ENCODE measurements at places on chromosomes 5 and 9.

DNA sequence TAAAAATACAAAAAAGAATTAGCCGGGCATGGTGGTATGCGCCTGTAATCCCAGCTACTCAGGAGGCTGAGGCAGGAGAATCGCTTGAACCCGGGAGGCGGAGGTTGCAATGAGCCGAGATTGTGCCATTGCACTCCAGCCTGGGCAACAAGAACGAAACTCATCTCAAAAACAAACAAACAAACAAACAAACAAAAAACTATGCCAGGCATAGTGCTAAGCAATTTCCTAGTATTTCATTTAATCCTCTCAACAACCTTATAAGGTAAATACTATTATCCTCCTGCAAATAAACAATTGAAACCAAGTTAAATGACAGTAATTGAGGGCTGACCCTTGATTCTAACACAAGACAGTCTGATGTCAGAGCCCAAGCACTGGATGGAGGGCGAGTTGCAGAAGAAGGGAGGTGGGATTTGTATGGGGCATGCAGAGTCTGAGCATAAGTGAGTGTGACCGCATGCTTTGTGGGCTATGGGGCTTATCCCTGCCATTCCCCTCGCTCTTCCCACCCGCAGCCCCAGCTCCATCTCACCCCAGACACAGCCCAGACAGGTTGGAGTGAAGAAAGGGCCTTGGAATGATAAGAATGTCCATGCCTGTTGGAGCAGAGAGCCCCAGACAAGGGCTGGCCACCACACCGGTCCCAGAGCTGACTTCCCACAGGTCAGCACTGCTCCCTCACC is 24.3 kb upstream of the RPS14 start:
- DNase-seq = no peak

DNA sequence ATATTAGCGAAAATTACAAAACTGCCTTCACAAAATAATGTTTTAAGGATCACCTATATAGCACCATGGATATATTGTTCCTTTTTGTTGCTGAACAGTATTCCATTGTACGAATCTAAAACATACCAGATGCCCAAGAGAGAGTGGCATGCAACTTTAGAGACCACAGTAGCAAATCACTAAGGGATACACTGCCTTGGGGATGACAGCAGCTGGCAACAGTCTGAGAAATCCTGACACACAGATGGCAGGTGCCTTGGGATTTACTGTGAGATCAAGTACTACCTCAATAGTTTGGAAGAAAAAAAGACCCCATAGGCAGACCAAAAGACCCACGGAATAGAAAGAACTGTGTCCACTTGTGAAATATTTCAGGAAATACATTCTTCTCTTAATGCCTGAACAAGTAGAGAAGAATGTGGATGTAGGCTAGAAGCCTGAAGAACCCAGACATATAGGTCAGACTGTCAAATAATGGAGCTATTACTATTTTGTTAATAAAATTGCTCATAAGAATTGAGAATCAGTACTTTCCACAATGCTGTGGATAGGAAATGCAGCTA is 53.4 kb downstream of the PLPP1 start:
- no peak for DNase-seq

DNA sequence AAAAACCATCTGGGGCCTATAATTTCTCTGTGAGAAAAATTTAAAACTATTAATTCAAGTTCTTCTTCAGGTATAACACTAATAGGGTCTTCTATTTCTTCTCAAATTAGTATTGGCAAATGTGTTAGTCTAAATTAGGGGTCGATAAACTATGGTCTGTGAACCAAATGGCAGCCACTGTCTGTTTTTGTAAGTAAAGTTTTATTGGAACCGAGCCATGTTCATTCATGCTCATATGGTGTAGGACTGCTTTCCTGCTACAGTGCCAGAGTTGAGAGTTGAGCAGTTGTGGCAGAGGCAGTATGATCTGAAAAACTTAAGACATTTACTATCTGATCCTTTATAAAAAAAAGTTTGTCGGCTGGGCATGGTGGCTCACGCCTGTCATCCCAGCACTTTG is 29.1 kb downstream of the SEC61B start:
- no peak for DNase-seq

GRCh38 chr5:87754009-87754757 is 341.5 kb upstream of the CCNH start:
- no peak for DNase-seq

- DNase-seq = no peak
These were observed 111.9 kb downstream of the SUSD1 start for GRCh38 chr9:112063151-112063550.

- no peak for DNase-seq
These were observed 148.5 kb downstream of the SGCD start for GRCh38 chr5:156475182-156476157.

GRCh38 chr5:1336749-1337488 is 8.0 kb downstream of the CLPTM1L start:
- DNase-seq = no peak

- no peak for DNase-seq
These were observed 11.0 kb upstream of the CEL start for GRCh38 chr9:133050781-133051180.

GRCh38 chr5:135341016-135341666 is 57.9 kb downstream of the MACROH2A1 start:
- no peak for DNase-seq

DNA sequence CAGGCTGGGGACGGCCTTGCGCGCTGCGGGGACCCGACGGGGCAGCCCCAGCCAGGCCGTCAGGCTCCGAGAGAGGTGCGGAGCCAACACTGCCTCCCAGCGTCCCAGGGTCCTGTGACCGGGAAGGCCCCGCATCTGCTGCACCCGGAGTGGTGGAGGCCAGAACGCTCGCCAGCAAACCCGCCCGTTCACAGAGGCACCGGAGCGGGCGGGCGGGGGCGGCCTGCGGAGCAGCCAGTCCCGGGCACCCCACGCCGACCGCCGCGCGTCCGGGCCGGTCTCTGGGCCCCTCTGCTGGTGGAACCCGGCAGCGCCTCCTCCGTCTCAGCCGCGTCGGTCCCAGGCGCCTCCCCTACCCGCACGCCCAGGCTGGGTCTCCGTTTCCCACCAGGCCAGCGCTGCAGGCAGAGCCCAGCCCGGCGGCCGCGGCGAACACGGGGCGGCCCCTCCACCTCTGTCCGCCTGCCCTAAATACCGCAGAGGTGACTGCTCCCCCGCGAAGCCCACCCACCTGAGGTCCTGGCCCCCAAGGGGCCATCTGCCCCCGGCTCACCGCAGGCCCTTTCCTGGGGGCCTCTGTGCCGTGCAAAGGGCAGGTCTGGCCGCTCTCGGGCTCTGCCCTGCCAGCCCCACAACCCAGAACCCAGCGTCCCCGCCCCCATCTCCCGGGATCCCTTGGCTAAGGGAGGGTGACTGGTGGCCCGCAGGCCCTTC is 15.9 kb downstream of the EXD3 start:
- DNase-seq = no peak

DNA sequence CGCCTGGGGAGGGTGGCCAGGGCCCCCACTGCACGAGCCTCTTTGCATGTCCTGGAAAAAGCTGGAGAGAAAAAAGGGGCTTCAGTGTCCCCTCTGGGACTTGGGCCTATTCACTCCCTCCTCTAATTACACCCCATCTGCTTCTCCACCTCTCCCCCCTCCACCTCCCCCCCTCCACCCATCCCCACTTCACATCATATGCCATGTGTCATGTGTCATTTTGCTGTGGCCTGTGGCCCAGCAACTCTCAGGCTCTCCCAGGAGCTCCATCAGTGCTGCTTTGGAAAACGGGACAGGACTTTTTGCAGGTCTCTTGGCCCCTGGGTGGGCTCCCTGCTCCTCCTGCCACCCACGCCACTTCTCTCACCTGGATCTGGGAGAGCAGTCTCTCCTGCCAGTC is 68.7 kb downstream of the NTNG2 start:
- DNase-seq = no peak

GRCh38 chr9:103798620-103799019 is 295.5 kb upstream of the SMC2 start:
- DNase-seq = peak; percentile 37

DNA sequence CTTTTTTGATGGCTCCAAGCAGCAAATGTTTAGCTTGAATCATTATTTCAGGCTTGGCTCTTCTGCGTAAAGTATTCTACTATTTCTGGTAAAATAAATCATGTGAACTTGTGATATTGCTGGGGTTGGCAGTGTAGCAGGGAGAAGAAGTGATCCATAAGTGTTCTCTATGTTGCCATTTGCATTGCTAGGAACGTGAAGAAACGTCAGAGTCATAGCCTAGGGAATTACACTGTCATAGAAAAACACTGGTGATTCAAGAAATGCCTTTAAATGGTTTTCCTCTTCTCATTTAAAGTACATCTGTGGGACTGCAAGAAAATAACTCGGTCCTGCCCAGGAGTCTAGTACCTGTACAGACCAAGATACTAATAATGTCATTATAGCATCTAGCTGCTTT is 162.3 kb downstream of the PBX3 start:
- DNase-seq = no peak

DNA sequence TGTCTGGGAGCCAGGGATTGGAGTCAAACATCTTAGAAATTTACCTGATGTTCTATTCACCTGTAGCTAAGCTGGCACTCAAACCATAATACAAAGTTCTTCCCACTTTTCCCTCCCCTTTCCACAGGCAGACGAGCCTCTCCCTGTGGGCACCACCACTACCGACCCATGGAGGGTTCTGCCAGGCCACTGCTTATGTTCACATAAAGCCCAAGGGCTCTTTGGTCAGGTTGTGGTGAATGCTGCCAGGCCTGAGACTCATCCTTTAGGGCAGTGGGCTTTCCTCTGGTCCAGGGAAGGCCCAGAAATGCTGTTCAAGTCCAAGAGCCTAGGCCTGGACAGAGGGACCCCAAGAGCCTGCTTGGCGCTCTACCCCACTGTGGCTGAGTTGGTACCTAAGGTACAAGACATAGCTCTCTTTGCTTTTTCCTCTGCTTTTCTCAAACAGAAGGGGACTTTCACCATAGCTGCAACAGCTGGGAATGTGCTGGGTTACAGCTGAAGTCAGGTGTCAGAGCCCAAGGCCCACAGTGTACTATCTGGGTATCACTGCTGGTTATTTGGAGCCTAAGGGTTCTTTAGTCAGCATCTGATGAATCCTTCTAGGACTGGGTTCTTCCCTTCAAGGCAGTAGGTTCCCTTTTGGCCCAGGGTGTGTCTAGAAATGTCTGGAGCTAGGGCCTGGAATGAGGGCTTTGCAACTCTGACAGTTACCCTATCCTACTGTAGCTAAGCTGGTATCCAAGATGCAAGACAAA is 620.1 kb downstream of the TLE1 start:
- no peak for DNase-seq

- DNase-seq = no peak
These were observed 514.1 kb upstream of the MEF2C start for GRCh38 chr5:89397096-89397495.

DNA sequence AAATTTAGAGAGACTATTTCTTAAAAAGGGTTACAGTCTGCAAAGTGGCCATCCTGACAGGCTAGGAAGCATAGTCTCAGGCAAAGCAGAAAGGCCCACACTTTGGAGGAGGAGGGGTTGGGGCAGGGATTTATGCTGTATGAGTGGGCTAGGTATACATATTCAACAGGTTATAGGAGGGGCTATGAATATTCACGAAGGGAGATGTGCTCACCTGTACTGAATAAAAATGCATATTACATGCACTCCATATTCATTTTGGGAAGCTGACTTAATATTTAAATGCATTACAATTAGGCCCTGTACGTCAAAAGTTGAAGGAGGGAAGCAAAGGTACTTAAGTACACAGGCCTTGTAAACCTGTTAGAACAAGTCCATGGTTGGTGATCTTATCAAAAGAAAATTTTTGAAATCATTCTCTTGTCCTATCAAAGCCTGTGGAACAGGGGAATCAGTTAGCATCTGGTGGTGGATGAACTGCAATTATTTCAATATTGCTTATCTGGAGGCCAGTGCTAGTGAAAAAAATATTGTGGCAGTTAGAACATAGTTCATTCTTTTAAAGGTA is 1.6 kb downstream of the CENPP start:
- no peak for DNase-seq

- DNase-seq = no peak
These were observed 36.2 kb upstream of the CKS2 start for GRCh38 chr9:89274838-89275237.

GRCh38 chr5:169221519-169221918 is 79.4 kb downstream of the SLIT3 start:
- no peak for DNase-seq

- no peak for DNase-seq
These were observed 166.8 kb downstream of the HSD17B3 start for GRCh38 chr9:96135076-96135752.

GRCh38 chr9:93646640-93647178 is 70.3 kb downstream of the PHF2 start:
- no peak for DNase-seq

GRCh38 chr9:81575956-81576355 is 113.4 kb downstream of the TLE1 start:
- no peak for DNase-seq

DNA sequence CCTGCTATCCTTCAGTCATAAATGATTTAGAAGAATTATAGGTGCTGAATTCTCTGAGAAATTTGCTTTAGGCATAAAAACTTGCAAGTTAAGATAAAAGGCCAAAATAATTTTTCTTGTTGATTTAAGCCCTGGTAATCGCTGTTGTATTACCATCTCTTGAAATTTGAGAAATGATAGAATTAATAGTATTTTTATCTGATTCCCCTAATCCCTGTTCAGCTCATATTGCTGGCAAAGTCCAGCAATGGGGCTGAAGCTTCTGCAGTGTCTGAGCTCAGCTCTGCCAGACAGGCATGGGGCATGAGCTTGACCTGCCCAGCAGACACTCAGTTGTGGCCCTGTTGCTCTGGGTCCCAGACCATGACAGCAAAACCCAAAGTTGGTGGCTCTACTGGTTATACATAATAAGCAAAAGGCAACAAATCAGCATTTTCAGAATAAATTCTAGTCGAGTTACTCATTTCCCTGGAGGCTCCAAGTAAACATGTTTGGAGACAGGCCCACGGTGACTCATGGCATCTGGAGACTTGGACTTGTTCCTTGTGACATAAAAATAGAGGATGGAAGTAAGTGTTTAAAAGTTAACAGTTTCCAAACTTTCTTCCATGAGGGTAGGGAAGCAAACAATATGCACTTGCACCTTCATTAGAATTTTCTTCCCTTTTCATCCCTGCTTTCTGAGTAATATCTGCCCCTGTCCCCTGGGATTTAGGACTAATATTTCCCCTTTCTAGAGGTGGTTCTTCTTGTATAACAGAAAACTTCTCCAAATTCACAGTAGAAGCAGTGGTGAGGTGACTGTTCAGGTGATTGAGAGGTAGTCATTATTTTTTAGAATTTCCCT is 60.2 kb upstream of the SLC2A8 start:
- no peak for DNase-seq

DNA sequence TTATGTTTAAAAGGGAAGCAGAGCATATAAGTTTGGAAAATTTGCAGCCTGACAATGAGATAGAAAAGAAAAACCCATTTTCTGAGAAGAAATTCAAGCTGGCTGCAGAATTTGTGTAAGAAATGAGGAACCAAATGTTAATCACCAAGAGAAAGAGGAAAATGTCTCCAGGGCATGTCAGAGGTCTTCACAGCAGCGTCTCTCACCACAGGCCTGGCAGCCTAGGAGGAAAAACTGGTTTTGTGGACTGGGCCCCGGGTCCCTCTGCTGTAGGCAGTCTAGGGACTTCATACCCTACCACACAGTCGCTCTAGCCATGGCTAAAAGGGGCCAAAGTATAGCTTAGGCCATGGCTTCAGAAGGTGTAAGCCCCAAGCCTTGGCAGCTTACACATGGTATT is 32.1 kb upstream of the HSD17B4 start:
- DNase-seq = no peak

Data from GM12864 (cell line).